ENCODE measurements at places on chromosomes 12 and 14.

- DNase-seq: no peak
Observed at GRCh38 chr12:94812345-94812744, 162.0 kb upstream of the TMCC3 start.

DNA sequence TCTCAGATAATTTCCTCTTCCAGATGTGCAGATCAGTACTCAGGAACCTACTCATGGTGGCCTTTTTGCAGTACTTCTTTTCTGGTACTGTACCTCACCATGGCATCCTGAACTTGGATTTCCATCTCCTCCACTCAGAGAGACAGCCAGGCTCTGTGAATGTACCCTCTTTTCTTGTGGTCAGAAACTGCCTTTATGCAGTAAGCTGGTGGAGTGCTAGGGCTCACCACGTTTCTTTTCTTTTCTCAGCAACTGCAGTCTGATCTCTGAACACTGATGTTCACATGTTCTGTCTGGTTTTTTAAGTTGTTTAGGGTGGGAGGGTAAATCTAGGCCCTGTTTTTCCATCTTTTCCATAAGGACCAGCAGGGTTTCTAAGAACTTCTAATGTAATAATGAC lies 99.8 kb upstream of the NRXN3 start:
- DNase-seq: no peak

- DNase-seq: no peak
Observed at GRCh38 chr12:23803540-23803939, 145.9 kb downstream of the SOX5 start.

DNA sequence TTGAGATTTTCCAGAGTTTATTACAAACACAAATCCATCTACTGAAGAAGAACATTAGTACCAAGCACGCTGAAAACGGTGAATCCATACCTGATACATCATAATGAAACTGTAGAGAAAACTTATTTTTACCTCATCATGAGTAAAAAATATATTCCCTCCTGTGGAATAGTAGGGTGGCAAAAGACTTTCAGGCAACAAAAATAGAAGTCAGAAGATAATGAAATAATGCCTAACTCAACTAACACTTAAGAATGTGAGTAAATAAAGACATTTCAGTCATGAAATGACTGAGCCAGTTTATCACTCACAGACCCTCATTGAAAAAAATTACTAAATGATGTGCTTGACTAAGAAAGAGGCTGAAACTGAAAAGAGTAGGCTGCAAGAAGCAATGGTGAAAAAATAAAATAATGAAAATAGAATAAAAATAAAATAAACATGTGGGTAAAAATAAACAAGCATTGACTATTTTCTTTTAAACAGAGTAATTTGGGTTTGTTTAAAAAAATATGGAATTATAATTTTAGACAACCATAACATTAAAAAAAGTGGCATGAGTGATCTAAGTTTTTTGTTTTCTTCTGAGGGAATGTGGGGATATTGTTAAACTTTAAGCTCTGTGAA lies 148.6 kb downstream of the ASCL1 start:
- no peak for DNase-seq

Measured in M059J (cell line).